ACHN (cell line): ENCODE measurements at places on chromosomes 7 and 10.

- DNase-seq = no peak
Observed at GRCh38 chr7:157384301-157384700, 47.5 kb downstream of the DNAJB6 start.

GRCh38 chr7:36707898-36708297 lies 16.4 kb downstream of the AOAH start:
- no peak for DNase-seq

- no peak for DNase-seq
Observed at GRCh38 chr10:48389272-48389671, 82.8 kb downstream of the MAPK8 start.

DNA sequence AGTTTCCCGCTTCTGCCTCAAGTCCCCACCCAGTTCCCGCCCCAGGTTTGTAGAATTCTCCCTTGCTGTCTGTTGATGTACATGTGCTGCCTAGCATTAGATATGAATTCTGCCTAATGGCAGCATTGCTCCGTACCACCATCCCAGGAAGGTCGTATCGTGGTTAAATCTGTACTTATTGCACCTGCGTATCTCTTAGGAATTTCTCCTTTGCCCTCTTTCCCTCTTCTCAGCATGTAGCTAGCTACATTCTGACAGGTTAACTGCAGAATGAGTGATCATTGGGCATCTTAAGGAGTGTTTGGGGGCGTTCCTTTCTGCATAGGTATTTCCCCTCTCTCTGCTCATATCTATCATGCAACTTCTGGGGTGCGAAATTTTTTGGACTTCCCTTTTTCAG lies 293.1 kb downstream of the GPR158 start:
- DNase-seq = no peak

GRCh38 chr7:116797612-116798011 lies 64.8 kb upstream of the CAPZA2 start:
- no peak for DNase-seq

DNA sequence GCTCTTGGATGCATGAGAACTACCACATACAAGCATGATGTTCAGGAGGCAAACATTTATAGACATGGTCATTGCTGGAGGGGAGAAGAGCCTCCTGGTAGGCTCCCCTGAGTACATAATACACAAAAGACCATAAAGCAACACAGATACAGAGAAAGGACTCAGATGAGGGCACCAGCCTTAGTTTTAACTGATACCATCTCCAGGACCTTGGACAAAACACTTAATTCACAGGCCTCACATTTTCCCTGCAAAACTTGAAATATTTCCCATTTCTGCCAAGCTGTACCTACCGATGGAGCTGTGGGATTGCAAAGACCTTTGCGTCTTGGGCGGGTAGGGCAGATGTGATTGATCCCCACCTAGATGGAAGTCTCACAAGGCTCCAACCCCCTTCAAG lies 16.7 kb upstream of the ZNF488 start:
- no peak for DNase-seq

GRCh38 chr7:2967253-2967652 lies 76.4 kb downstream of the CARD11 start:
- no peak for DNase-seq

GRCh38 chr10:5540080-5540479 lies 15.3 kb downstream of the CALML3 start:
- DNase-seq = no peak

DNA sequence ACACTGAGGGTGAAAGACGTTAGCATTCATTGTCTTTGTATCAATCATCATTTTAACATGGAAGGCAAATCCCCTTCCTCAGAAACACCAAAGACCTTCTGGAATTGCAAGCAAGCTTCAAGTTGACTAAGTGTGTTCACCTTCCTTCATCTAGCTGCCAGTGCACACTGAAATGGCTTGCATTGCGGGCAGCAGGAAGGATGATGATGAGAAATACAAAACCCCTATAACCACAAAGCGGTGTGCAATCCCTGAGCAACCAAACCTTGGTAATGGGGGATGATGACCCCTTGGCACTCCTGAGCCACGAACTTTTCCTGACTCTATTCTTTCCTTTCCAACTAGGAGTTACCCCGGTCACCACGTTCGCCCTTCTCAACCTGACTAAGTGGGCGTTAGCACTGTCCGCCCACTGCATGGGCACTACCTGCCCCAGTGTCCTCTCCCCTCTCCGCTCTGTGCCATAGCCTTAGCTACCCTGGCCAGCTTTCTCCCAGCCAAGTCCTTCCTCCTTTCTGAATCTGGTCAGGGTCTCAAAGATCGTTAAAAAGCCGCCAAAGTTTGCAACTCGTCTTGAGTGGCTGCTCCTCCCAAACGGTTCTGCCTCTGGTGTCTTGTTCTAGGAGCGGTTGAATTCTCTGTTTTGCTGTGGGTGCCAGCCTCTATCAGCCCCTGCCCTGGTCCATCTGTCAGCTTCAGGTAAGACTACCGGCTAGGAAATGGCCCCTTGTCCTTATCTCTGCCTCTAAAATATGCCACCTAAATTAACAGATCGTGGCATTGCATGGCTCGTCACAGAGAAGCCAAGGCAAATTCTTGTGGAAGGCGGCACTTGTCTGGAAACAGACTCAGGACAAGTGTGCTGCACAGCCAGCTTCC lies 586 bp upstream of the AOC1 start:
- DNase-seq = no peak

GRCh38 chr7:131529179-131529578 lies 27.2 kb downstream of the PODXL start:
- no peak for DNase-seq

- DNase-seq = peak; percentile 32
Observed at GRCh38 chr10:4691776-4692175, 134.2 kb upstream of the AKR1E2 start.

- DNase-seq = no peak
Observed at GRCh38 chr10:36117231-36117630, 475.1 kb upstream of the FZD8 start.

- DNase-seq = no peak
Observed at GRCh38 chr7:5681979-5682546, 99.4 kb downstream of the RNF216 start.

DNA sequence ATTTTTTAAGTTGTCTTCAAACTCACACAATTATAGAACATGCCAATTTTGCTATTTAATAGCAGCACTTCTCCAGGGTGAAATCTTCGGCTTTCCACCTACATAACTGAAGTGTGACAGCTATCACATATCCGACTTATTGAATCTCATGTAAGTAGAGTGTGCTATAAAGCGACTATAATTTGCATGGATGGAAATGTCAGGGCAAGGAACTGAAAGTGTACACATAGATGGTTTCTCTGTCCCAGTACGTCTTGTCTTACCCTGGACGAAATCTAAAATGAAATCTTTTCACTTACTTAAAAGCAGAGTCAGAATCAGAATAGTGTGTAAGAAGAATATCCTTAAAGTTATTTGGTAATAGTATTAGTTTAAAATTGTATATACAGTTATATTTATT lies 132.3 kb downstream of the THSD7A start:
- DNase-seq = no peak

GRCh38 chr10:7117806-7118674 lies 292.8 kb downstream of the SFMBT2 start:
- no peak for DNase-seq

DNA sequence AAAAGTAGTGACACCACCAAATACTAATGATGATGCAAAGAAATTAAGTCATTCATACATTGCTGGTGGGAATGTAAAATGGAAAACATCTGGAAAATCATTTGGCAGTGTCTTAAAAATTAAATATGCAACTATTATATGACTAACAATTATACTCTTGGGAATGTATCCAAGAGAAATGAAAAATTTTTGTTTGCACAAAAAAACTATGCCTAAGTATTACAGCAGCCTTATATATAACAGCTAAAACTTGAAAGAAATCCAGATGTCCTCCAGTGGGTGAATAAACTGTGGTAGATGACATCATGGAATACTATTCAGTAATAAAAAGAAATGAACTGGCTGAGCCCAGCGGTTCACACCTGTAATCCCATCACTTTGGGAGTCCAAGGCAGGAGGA lies 132.0 kb downstream of the NEBL start:
- no peak for DNase-seq

- DNase-seq = no peak
Observed at GRCh38 chr10:124003871-124004662, 89.3 kb downstream of the CHST15 start.

DNA sequence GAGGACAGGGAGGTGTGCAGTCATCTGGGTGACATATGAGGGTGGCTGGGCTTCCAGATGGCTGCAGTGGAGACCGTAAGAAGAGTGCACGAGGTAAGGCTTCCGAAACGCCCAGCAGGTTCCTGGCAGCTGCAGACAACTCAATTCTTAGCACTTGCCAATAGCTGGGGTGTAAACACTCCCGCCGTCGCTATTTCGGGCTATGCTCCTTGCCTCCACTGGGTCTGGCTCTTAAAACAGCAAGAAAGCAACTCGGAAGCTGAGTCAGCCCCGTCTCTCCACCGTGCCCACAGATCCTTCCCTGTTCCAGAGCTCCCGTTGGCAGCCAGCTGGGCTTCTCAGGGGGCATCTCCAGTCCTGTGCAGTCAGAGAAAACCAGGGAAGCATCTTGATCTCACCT lies 6.1 kb upstream of the PDGFA start:
- DNase-seq = no peak

GRCh38 chr10:112279433-112279832 lies 3.8 kb upstream of the TECTB start:
- no peak for DNase-seq

DNA sequence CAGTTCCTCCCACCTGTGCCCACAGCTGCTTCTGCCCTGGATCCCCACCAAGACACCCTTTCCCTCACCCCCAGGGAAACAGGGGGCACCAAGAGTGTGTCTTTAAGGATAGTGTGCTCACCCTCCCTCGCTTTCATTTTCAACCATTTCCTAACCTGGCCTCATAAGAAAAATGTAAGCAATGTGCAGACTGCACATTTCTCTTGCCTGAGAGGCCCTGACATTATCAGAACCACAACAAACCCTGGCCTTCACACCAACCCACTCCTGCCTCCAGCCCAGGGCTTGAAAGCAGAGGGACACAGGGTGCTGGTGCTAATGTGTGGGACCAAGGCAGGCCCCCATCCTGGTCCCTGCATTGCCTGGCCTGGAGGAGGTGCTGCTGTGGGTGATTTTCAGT lies 11.0 kb upstream of the IMPDH1 start:
- DNase-seq = no peak

- DNase-seq = no peak
Observed at GRCh38 chr7:17497136-17497535, 198.7 kb downstream of the AHR start.

DNA sequence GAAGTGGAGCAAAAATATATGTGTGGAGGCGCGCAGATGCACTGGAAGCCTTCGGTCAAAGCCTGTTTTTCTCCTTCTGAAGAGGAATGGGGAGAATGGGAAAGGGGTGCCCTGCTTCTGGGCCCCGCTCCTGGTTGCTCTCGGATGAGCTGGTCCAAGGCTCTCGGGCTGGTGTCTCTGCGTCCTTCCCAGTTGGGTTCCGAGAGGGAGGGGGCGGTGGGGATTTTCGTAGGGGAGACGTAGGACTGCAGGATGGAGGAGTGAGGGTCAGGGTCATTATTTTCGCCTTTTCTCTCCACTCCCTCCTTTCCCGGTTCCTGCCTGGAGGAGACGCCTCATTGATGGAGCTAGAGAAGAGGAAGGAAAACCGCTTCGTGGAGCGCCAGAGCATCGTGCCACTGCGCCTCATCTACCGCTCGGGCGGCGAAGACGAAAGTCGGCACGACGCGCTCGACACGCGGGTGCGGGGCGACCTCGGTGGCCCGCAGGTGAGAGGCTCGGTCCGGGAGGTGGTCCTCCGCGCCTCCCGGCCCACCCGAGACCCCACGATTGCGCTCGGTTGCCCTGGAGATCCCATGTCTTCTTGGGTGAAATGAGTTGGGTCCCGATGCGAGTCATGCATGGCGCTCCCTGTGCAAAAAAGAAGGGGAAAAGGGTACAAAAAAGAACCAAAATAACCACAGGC lies 790 bp downstream of the ADAM22 start:
- DNase-seq = peak; percentile 28

DNA sequence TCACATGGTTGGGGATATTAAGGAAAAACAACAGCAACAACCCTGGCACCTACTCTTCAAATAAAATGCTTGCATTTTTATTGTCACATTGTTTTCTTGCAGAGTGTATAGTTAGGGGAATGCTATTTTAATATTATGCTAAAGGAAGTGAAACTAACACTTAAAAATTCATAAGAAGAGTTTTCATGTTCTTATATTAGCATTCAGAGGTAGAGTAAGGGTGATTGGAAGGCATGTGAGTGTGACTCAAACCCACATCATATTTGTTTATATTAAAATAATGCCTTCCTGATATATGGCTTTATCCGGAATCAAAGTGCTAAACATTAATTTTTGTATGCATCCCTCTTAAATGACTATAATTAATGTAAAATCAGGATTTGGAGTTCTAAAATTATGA lies 59.8 kb upstream of the TES start:
- DNase-seq = no peak

DNA sequence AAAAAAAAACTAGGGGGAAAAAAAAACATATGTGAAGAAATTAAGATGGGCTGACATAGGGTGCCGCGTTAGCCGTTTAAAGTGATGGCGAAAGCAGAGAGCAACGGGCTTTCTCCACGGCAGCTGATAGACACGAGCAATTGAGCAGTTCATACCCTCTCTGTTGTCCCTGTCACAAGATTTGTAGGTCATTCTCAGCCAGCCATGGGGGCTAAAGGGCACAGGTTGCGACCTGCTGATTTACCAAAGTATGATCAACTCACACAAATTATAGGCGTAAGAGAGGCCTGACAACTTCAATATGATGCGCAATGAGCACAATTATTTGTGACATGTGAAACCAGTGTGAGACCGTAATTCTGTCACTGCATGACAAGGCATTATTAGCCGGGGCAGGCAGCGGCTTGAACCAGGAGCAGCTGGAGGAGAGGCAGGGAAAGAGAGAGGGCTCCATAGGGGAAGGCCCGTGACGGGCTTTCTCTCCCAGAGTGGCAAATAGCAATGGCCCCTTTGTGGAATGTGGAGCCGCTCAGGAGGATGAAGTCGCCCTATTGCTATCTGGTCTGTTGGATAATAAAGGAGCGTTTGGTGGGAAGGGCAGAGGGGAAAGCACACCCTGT lies 195.1 kb upstream of the HABP2 start:
- DNase-seq = no peak

DNA sequence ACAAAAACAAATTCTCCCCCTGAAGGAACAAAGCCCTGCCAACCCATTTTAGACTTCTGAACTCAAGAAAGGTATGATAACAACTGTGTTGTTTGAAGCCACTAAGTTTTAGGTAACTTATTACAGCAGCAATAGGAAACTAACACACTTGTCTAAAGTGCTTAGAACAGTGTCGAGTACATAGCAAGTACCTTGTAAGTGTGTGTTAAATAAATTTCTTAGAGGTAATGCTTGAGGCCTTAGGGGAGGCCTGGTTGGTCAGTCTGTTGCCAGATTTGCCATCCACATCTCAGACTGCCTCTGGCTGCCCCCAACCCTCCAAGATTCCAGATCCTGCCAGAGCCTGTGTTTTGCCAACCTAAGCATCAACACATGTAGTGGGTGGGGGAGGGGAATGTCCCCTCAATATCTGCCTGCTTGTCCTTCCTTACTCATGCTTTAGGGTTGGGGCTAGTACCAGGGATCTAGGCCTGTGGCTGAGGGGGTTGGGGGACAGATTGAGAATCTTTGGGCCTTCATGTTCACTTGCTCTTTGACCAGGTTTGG lies 27.1 kb upstream of the PAX2 start:
- no peak for DNase-seq

- DNase-seq = no peak
Observed at GRCh38 chr7:105532709-105533460, 884 bp downstream of the RINT1 start.

- DNase-seq = peak; percentile 57
Observed at GRCh38 chr10:94963901-94964300, 25.4 kb downstream of the CYP2C9 start.

- no peak for DNase-seq
Observed at GRCh38 chr10:1211844-1212570, 155.8 kb downstream of the WDR37 start.

- DNase-seq = no peak
Observed at GRCh38 chr7:105097619-105098018, 83.6 kb downstream of the KMT2E start.
